ENCODE measurements at places on chromosomes 11 and 22.

GRCh38 chr11:73551677-73552076, 46.2 kb downstream of the FAM168A start:
- peak; percentile 60 for DNase-seq

DNA sequence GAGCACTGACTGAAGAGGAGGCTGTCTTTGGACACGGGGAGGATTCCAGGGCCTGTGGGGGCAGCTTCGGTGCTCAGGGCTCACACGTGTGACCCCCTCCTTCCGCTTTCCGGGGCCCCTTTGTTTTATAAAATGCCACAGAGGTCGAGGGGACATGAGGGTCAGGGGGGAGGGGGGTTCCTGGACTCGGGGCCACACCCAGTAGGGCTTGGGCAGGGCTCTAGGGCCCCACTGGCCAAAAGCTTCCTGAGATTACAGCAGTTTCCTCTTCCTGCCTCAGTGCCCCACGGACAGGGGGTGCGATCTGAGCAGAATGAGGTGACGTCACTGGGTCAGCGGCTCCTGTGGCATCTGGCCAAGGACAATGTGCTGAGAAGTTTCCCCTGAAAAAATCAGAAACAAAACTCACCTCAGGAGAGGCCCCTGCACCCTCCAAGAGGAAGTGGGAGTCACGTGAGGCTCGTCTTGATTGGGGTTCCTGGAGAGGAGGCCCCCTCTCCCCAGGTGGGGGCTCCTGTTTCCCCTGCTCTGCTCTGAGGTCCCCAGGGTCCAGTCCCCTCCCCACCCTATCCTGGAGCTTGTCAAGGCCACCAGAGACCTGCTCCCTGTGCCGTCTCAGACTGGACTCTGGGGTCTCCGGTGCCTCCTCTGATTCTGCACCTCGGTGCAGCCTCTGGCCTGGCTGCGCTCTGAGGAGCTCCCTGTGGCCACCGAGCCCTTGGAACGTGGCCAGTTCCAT, 6.4 kb upstream of the IFITM3 start:
- no peak for DNase-seq

DNA sequence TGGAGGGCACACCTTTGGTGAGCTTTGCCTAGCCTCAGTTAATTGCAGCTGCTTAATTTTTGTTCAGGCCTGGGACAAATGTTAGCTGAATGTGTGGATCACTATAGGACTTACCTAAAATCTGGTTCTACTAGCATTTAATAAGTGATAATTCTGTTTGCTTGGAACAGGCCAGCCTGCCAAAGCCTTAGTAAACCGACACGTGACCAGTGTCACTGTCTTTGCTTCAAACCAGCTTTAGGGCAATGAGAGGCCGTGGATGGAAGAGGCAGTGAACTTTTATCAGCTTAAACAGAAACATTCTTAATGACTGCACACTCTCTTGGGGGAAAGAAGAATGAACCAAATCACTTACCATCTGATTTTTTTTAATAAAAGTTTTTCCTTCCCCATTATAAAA, 10.8 kb downstream of the PARVA start:
- no peak for DNase-seq

GRCh38 chr11:83566950-83567349, 280.8 kb upstream of the CCDC90B start:
- no peak for DNase-seq

DNA sequence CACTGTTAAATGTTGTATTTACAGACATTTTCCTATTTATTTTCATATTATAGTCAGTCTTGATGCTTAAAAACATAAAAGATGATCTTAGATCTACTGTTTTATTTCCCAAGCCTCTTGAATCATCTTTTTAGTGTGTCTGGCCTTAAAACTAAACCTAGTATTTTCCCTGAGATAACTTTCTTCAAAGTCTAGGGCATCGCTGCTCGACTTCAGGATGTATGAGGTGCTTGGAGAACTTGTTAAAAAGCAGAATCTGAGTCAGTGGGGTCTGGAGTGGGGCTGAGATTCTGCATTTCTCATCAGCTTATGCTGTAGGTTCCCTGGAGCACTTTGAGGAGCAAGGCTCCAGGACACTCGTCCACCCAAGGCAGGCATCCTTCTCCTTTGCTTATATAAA, 404.9 kb downstream of the TENM4 start:
- no peak for DNase-seq

DNA sequence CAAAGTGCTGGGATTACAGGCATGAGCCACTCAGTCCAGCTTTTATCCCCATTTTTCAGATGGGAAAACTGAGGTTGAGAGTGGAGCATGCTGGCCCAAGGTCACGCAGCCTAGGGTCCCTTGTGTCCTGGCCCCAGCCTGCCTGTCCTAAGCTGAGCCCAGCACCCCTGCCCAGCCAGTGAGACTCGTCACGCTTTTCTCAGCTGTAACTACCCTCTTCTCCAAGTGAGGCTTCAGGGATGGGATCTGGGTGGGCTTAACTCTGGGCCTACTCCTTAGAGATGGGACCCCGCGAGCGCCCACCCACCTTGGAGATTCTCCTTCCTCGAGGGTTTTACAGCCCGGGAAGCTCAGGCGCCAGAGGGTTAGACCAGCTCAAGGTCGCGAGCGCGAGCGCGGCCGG, 390 bp upstream of the TMEM151A start:
- DNase-seq, result no peak

- no peak for DNase-seq
Measured at GRCh38 chr11:112789481-112789880, 171.7 kb upstream of the NCAM1 start.

DNA sequence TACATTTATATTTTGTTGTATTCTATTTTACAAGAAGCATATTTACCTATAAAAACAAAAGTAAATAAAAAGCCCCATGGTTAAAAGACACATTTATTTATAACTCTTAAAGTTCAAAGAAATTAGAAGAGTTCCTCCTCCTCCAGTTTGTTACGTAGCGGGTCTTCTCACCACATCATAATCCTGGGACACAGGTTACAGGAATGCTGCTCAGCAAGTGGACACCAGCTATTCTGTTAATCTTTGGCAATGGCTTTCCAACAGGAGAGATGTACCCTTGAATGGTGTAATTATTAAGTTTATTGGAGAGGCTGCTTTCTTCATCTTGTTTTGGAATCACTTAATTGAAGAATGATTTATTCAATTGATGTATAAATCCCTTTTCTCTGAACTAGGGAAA, 19.6 kb upstream of the CAT start:
- DNase-seq, result no peak

DNA sequence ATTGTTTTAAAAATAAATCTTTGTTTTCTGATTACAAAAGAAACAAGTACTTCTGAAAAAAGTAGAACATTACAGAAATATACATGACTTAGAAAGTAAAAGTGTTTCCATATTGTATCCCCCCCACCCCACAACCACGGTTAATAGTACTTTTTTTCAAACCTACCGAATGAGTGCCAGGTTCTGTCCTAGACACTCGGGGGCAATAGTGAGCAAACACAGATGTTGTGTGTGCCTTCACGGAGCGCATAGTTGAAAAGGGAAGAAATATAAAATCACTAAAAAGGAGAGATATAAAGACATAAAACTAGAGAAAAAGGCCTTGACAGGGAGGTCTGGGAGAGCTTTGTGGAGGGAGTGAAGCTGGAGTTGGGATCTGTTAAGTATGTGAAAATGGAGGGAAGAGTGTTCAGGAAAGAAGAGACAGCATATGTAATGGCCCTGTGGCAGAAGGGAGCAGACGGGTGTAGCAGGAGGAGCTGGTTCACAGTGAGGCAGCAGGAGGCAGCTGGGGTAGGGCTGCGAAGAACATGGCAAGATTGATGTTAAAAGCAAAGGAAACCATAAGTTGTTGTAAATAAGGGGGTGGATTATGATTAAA, 42.1 kb upstream of the ALX4 start:
- DNase-seq, result no peak

DNA sequence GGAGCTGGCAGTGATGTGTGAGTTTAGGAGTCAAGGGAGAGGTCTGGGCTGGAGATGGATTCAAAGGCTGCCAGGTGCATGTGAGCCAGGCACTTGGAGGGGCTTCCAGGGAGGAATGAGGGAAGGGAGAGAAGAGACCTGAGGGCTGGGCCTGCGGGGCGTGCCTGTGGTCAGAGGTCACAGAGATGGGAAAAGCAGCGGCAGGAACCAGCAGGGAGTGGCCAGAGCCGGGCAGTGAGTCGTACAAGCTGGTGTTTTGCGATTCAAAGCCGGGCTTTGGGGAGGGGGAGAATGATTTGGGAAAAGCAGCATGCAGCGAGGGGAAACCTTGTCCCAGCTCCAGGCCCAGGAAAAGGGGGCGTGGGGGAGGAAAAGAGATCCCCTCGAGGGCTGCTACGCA, 96.9 kb upstream of the RTL6 start:
- DNase-seq, result no peak

- DNase-seq, result no peak
Measured at GRCh38 chr11:87203907-87204602, 166.3 kb downstream of the TMEM135 start.

DNA sequence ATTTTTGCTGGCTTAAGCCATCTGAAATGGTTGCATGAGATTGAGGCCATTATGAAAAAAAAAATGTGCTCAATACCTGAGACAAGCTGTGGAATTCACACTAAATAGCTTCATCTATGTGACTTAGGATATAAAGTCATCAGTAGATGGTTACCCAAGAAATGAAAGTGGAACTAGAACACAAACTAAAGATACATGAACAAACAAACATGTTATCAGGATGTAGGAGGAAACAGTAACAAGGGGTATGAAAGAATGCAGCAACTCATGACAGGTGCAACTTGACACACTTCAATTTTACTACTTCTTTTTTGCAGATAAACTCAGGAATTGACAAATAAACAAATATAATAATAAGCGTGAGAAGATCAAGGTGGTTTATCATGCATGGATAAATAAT, 155.0 kb downstream of the WT1 start:
- no peak for DNase-seq

- DNase-seq, result no peak
Measured at GRCh38 chr11:76209375-76209972, 3.2 kb upstream of the WNT11 start.

- no peak for DNase-seq
Measured at GRCh38 chr11:119618208-119618909, 110.6 kb downstream of the NECTIN1 start.

- peak; percentile 80 for DNase-seq
Measured at GRCh38 chr11:96155627-96156378, 187.2 kb downstream of the MAML2 start.

GRCh38 chr11:102617466-102618008, 7.6 kb downstream of the MMP20 start:
- no peak for DNase-seq

DNA sequence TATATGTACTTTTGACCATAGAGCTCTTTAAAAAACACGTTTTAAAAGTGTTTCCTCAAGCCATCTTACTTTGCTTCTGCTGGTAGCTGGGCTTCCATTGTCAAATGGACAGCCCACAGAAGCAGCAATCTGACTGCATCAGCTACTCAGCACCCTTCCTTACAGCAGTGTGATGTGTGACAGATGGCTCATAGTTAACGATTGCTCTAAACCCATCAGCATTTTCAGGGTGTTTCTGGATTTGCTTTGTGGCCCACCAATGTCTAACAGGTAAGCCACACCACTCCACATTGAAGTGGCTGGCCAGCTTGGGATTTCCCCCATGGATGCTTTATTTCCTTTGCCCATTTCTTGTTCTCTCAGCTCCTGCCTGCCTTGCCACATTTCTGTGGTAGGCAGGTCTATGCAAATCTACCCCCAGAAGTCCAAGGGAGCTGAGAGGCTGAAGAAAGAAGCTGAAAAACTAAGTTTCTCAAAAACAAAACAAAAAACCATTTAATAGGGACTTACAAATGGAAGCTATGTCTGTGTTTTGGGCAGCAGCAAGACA, 7.3 kb upstream of the FAR1 start:
- DNase-seq, result no peak

DNA sequence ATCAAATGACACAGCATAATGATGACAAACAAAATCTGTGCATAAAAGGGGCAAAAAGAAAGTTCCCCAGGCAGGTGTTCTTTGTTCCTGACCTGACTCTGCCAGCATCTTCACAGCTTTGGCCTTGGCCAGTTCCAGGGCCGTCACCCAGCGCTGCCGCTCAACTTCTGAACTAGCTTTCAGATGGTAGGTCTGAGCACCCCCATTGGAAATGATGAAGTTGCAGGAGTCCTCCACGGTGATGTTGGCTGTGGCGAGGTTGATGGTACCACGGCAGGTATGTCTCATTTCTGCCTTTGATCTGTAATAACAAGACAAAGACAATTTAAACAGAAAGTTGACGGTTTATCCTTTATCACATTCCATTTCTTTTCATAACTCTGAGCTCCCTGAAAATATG, 5.3 kb downstream of the OSBP start:
- DNase-seq, result no peak

DNA sequence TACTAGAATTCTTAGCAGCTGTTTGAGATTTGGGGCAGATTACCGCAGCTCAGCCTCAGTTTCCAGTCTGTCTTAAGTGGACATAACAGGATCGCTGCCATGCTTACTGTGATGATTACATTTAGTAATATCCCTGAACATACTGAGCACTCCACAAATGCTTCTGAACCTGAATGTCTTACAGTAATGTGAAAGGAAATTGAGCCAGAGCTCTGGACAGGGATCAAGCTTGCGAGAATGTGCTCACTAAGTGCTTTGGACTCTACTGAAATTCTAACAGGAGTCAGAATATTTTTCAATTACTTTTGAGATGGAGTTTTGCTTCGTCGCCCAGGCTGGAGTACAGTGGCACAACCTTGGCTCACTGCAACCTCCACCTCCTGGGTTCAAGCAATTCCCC, 118.6 kb upstream of the RASSF10 start:
- DNase-seq, result no peak

- DNase-seq, result no peak
Measured at GRCh38 chr11:58949184-58949583, 9.9 kb downstream of the GLYATL1 start.

GRCh38 chr11:34996958-34997357, 80.5 kb downstream of the PDHX start:
- DNase-seq, result no peak

- DNase-seq, result no peak
Measured at GRCh38 chr11:70551351-70552166, 153.2 kb downstream of the CTTN start.

DNA sequence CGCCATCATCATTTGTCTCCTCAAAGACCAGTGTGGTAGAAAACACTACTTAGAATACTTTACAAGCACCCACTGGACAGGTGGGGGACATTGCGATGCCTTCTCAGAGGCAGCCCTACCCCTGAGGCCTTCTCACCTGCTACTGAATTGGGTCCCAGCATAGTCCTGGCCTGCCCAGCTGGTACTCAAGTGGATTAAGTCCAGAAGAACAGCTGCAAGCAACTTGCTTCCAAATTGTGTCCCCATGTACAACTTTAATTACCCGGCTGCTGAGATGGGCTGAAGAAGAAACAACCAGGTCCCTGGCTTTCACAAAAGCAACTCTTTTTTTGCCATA, 12.3 kb downstream of the ABTB2 start:
- DNase-seq, result no peak

- no peak for DNase-seq
Measured at GRCh38 chr22:19337137-19337536, 45.6 kb upstream of the CLTCL1 start.
